ENCODE measurements at places on chromosomes 3 and 15.
A peak's percentile ranks its signal among the peaks of the same experiment; 100 is the strongest.

GRCh38 chr3:174755833-174756829 lies 103.0 kb upstream of the NAALADL2 start:
- DNase-seq: no peak

- DNase-seq: no peak
Observed at GRCh38 chr3:188940573-188940932, 231.2 kb upstream of the TPRG1 start.

DNA sequence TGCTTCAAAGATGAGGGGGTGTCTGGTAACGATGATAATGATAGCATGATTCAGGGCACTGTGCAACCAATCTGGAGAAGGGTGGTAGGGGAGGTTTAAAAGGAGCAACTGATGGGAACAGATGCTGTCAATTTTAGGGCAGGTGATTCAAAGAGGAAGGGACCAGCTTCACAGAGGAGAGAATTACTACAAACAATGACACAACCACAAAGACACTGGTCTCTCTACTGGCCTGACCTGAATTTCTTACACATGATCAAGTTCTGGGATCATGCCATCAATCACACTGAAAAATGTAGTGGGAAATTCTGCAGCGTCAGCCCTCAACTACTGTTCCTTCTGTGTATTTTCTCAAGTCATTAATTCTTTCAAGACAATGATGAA lies 2.6 kb upstream of the CDV3 start:
- no peak for DNase-seq

DNA sequence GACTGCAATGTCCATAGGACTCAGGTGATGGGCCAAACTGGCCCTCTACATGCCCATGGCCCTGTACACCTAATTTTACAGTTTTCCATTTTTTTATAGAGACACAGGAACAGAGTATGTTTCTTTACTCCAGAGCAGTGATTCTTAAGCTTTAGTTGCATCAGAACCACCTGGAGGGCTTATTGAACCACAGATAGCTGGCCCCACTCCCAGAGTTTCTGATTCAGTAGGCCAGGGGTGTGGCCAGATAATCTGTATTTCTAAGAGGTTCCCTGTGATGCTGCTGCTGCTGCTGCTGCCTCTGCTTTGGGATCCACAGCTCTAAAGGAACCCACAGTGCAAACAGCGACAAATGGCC lies 5.1 kb downstream of the RBP1 start:
- DNase-seq: peak; percentile 54

- no peak for DNase-seq
Observed at GRCh38 chr15:63506537-63507035, 2.2 kb downstream of the USP3 start.

DNA sequence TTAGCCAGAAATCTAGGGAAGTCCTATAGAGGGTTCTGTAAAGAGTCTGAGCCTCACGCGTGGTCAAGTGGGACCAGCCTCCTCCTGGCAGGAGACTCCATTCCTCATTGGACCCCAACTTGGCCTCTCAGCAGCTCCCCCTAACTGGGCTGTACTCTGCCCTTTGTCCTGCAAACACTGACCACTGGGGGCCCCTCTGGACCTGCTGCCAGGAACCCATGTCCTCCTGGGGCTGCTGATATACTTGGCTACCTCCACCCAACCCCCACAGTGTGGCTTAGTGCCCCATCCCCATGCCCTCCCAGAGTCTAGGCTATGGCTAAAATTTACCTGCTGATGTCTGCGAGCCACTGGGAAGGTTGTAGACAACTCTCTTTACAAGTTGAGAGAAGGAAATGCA lies 62.7 kb downstream of the UBP1 start:
- DNase-seq: no peak

- no peak for DNase-seq
Observed at GRCh38 chr15:92930776-92931175, 30.7 kb downstream of the CHD2 start.

- no peak for DNase-seq
Observed at GRCh38 chr3:197820550-197821335, 29.7 kb downstream of the LRCH3 start.

DNA sequence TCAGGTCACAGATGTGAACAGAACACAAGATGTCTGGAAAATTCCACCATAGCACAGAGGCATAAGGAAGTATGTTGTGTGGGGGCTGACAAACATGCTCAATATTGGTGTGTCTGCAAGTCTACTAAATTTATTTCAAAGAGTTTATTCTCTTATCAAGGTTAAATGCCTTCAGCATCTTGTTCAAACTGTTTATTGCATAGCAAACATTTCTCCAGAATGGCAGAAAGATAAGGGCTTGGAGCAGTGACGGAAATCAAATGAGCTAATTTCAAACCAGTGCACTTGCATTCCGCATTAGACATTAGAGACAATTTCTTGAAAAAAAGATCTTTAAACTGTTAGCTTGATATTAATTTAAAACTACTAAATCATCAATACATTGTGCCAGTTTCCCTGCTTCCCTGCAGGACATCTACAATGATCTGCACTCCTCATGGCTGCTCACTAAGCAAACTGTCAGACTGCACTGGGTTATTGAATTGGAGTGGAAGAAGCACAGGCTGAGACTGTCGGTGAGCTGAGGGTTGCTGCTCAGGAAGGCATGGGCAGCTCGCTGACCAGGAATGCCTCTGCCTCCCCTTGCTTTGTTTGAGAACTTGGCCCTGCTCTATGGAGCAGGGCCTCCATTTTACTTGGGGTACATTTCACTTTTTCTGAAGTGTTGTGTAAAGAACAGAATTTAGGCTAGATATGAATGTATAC lies 89.4 kb downstream of the KCNAB1 start:
- DNase-seq: no peak

- peak; percentile 91 for DNase-seq
Observed at GRCh38 chr3:185549122-185549521, 3.3 kb downstream of the LIPH start.

- DNase-seq: peak; percentile 29
Observed at GRCh38 chr15:64209680-64210334, 47.0 kb upstream of the PPIB start.

GRCh38 chr3:191235331-191236314 lies 36.6 kb downstream of the OSTN start:
- no peak for DNase-seq

DNA sequence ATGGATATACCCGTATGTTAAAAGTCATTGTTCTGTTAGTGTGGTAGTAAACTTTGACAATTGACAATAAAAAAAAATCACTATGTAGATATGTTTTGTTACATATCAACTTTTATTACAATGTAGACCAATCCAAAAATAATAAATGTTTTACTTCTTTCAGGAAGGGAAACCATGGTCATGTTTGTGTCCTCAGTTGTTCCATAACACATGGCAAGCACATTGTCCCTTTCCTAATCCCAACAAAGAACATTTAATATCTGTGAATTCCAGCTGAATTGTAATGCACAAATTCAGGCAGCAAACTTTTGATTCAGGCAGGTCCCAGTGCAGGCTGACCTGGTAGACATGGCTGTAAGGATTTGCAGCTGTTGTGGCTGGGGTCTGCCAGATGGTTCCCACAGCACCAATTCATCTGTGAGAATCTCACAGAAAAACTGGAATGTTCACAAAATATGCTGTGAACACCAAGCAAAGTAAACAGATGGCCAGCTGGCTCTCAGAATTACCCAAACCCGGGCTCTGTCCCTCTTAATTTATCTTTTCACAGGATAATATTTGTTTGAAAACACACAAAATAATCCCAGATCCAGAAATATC lies 1.9 kb upstream of the SPG21 start:
- DNase-seq: peak; percentile 16

DNA sequence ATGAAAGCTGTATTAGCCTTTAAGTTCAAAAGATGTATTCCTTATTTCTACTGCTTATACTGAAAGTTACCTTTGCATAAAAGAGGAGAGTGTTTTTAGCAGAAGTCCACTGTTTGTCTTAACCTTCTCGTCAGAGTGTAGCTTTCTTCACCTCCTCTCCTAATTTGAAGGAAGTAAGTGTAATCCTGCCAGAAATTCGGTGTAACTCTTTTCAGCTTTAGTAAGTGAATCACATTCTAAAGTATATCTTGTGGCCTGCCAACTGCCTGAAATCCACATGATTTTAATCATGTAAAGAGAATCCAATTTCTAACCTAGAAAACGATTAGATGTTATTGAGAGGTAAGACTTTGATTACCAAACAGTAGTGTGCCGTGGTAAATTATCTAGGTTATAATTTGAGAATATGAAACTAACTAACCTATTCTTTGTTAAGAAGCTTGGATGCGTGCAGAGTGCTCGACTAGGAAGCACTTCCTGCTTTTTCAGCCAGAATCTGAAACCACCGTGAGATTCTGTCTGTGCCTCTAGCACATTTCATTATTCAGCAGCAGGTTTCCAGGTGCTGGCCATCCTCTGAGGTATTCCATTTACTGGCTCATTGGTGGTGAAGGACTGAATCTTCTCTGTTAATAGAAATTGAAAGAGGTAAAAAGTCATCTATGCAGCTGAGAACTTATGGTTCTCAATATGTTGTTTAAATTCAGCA lies 7.5 kb downstream of the GYG1 start:
- DNase-seq: no peak

DNA sequence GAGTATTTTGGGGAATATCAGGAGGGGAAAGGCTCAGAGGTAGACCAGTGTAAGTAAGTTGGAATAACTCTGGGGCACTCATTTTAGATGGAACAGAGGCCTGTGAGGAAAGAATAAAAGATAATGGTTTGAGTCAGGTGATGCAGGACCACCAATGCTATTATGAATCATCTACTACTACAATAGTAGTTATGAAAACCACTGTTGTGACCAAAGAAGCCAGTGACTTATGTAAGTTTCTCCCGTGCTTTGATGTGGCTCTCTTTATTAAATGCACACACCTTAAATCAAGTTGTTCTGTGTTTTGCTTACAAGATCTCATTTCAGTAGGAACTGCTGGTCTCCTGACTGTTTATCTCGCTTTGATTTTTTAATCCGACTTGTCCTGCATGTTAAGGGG lies 13.1 kb upstream of the GUCA1C start:
- DNase-seq: no peak

DNA sequence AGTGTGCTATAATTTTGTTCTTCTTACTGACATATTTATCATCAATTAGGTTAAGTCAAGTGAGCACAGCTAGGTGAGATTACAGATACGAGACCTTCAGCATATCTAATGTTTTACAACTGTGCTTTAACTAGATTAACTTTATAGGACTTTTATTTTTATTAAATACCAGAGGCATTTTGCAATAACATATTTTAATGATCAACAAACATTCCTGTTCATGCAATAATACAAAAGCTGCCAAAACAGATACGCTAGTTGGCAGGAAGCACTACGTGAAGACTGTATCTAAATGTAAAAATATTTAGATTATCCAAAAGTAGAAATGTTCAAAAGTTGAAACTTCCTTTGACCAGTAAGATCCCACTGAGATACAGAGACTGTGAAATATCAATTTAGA lies 139.1 kb downstream of the CBLB start:
- no peak for DNase-seq

DNA sequence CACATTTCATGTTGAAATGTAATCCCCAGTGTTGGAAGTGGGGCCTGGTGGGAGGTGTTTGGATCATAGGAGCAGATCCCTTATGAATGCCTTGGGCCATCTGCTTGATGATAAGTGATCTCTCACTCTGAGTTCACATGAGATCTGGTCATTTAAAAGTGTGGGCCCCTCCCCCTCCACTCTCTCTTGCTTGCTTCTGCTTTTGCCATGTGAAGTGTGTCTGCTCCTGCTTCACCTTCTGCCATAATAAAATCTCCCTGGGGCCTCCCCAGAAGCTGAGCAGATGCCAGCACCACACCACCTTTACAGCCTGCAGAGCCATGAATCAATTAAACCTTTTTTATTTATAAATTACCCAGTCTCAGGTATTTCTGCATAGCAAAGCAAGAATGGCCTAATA lies 14.2 kb upstream of the CD200R1L start:
- no peak for DNase-seq

DNA sequence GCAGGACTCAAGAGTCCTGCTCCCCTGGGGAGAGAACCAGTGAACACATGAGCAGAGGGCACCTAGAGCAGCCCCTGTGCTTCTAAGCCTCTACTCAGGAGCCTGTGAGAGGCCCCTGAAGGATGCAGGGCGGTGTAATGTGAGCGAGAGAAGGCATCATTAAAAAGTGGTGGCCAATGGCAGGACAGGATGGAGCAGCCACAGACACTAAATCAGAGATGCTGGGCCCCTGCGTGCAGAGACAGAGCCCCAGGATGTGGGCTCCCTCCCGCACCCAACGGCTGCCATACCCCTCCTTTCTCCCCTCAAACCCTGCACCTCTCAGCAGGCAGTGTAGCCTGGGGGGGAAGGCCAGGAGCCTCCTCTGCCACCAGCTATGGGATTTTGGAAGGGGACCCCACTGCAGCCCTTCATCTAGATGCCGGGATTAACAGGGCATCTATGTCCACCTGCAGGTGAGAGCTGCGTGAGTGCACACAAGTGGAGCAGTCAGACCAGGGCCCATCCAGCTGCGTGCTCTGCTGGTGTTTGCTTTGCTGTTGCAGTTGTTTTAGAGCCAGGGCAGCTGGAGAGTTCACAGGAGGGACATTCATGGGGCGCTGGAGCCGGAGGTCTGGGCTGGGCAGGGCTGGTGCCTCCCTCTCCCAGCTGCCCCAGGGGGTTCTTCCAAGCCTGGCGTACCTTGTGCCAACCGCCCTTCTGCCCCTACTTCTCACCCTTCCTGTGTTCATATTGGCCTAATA lies 5.1 kb upstream of the IQSEC1 start:
- DNase-seq: no peak

- no peak for DNase-seq
Observed at GRCh38 chr3:113717818-113718217, 21.4 kb upstream of the USF3 start.

DNA sequence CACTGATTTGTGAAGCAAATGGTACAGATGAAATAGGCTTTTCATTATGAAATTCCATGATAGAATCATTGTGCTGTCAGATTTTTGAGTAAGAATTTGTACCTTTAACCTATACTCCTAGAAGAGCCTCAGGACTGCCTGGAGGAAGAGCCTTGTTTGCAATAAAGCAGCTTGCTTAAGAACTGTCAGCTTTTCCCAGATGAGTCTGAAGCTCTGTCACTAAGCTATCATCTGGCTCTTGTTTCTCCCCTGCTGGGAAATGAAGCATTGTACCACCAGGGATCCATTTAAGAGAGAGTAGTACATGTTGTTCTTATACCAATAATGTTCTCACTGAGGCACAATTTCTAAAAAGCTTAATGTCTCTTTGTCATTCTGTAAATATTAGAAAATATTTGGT lies 85.1 kb upstream of the FLNB start:
- DNase-seq: no peak

Data from NCI-H446 treated with DMSO at 0.1 percent for 48 hours (cell line).